NCI-H1092 treated with DMSO at 0.1 percent for 48 hours (cell line): ENCODE measurements at places on chromosomes 16 and 17.
A peak's percentile ranks its signal among the peaks of the same experiment; 100 is the strongest.

DNA sequence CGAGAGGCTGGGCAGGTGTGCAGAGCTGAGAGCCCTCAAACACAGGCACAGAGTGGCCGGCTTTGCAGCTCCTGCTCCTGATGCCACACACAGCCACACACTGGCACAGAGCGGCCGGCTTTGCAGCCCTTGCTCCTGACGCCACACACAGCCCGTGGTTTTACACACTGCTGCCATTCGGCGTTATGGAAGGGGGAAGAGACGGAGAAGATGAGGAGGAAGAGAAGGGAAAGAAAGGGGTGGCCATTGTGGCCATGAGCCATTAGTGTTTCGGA is 26.8 kb downstream of the WSCD1 start:
- no peak for DNase-seq

- DNase-seq: no peak
These were observed 616 bp downstream of the ACTG1 start for GRCh38 chr17:81511804-81512561.

DNA sequence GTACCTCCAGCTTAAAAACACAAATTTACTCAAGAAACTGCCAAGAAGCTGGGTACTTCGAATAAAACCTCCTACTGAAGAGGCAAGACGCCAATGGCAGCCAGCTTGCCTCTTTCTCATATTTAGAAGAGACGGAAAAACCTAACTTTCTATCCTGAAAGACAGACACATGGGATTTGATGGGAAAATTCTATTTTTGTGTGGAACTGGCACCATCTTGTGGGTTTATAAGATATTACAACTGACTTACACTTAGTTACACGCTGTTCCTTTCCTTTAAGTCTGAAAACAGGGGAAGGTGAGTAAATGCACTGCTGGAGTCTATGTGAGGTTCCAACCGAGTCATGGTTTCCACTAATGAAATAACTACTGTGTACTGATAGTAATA is 10.3 kb downstream of the ZNF18 start:
- no peak for DNase-seq

DNA sequence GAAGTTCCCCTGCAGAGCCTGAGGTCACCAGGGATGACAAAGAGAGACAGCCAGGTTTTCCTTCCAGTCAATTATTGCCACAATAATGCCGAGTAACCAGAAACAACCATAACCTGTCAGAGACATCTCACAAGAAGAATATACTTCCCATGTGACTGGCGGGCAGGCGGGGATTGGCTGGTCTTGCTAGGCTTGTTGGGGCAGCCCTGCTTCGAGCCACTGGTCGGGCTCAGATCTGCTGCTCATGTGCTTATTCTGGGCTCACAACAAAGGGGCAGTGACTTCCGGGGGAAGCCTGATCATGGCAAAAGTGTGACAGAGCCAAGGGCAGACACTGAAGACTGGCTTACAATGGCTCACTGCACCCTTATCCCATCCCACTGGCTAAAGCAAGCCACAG is 48.1 kb upstream of the IRX6 start:
- no peak for DNase-seq

DNA sequence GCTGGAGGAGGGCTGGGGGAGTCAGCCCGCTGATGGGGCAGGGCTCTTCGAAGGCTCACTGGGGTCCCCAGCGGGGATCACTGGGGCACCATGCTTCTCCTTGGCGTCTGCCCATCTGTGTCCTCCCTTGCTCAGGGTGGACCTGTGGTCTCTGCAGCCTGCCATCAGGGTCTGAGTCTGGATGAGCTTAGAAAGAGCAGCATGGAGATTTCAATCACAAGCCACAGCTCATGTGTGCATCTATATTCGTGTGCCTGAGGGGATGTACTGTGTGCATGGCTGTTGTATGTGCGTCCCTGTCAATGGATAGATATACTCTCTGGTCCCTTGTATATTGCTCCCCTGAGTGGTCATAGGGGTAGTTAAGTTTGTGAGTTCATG is 126.6 kb upstream of the SDK2 start:
- no peak for DNase-seq

- DNase-seq: no peak
These were observed 285.3 kb upstream of the IRX5 start for GRCh38 chr16:54645345-54645744.

- no peak for DNase-seq
These were observed 83.6 kb downstream of the AKAP1 start for GRCh38 chr17:57168695-57169094.

GRCh38 chr17:34113089-34113488 is 142.0 kb upstream of the CCL2 start:
- DNase-seq: no peak

DNA sequence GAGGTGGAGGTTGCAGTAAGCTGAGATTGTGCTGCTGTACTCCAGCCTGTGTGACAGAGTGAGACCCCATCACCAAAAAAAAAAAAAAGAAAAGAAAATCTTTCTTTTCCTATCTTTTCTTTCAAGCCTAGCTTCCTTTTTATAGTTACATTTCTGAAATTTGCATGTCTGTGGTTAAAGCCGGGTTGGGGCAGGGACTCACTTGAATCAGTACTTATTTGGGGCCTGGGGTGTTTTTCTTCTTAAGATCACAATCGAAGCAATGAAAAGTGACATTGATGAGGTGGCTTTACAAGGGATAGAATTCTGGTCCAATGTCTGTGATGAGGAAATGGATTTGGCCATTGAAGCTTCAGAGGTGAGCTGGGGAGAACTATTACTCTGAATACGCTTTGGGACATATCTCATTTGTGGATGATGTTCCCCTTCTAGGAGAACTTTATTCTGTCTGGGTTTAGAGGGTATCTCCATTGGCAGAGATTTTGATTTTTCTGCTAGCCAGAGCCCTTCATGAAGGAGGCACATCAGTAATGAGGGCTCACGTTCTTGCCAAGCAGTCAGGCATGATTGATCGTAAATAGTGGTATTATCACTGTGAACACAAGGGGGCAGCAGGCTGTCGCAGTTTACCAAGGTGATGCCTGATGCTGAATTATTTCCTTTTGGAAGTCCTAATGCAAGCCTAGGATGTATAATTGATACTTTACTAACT is 14.3 kb downstream of the KPNB1 start:
- DNase-seq: peak; percentile 56

- no peak for DNase-seq
These were observed 35.5 kb downstream of the SHISA6 start for GRCh38 chr17:11276486-11276885.
